Astrocyte (in vitro differentiated cells and primary cell): ENCODE measurements at places on chromosomes 3 and 15. TPM values are rescaled to one million over a fixed set of nuclear protein-coding genes. Genes with fewer than 3 reads are reported as not detected.

Gene SLC6A1
- total RNA-seq = 0.30 and 0.46 TPM in 2 replicates

Gene CFAP91
- 0.16 TPM in 1 of 2 replicates, not detected in the other for total RNA-seq

Gene TMEM158
- total RNA-seq = 11.5 and 14.1 TPM in 2 replicates

Gene FHIT
- 6.7 and 7.4 TPM in 2 replicates for total RNA-seq

Gene C3orf85
- not detected in 2 replicates for total RNA-seq

Gene DBR1
- total RNA-seq = 14.8 and 14.9 TPM in 2 replicates

Gene SHC4
- 2.7 and 3.7 TPM in 2 replicates for total RNA-seq

Gene PLSCR4
- 1.1 and 1.3 TPM in 2 replicates for total RNA-seq

Gene CD200R1
- 0.39 and 0.67 TPM in 2 replicates for total RNA-seq

Gene C15orf61
- 4.3 and 4.7 TPM in 2 replicates for total RNA-seq

Gene AGBL1
- total RNA-seq = not detected in 2 replicates

Gene ARPP19
- total RNA-seq = 182 and 198 TPM in 2 replicates

Gene MB21D2
- total RNA-seq = 10.7 and 11.0 TPM in 2 replicates

Gene PRTG
- total RNA-seq = 13.6 and 39.4 TPM in 2 replicates

Gene SLC9C1
- not detected in 2 replicates for total RNA-seq

Gene GJD2
- 0.48 and 1.00 TPM in 2 replicates for total RNA-seq

Gene CAMK2N2
- 2.6 and 3.4 TPM in 2 replicates for total RNA-seq

Gene KY
- 0.11 TPM in 1 of 2 replicates, not detected in the other for total RNA-seq

Gene CSNK1G1
- total RNA-seq = 37.0 and 44.6 TPM in 2 replicates

Gene FEZF2
- total RNA-seq = not detected in 2 replicates

Gene LRRC31
- total RNA-seq = 0.16 TPM in 1 of 2 replicates, not detected in the other

Gene TMEM212
- not detected in 2 replicates for total RNA-seq

Gene EFCC1
- total RNA-seq = not detected in 2 replicates

Gene RTP1
- total RNA-seq = not detected in 2 replicates

Gene C2CD4A
- not detected in 2 replicates for total RNA-seq

Gene MME
- 54.3 and 55.5 TPM in 2 replicates for total RNA-seq

Gene CIP2A
- 5.8 and 8.6 TPM in 2 replicates for total RNA-seq

Gene CLDN18
- total RNA-seq = not detected in 2 replicates

Gene HIGD2B
- not detected in 2 replicates for total RNA-seq

Gene GOLGA6B
- total RNA-seq = 0.36 TPM in 1 of 2 replicates, not detected in the other

Gene DLEC1
- total RNA-seq = 0.19 and 0.54 TPM in 2 replicates

Gene KNL1
- 2.0 and 3.3 TPM in 2 replicates for total RNA-seq

Gene BSN
- 0.75 and 0.86 TPM in 2 replicates for total RNA-seq
